ENCODE measurements at places on chromosomes 4 and X.

DNA sequence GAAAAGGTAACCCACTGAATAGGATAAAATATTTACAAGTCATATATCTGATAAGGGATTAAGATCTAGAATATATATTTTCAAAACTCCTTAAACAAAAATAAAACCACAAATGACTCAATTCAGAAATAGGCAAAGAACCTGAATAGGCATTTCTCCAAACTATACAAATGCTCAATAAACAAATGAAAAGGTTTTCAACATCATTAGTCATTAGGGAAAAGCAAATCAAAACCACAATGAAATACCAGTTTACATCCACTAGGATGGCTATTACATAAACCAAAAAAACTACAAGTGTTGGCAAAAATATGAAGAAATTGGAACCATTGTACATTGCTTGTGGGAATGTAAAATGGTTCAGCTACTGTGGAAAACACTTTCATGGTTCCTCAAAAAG, 167.0 kb upstream of the GALNT7 start:
- DNase-seq = no peak

- DNase-seq = no peak
These were observed 34.7 kb upstream of the ENPP6 start for GRCh38 chr4:184252136-184253071.

GRCh38 chrX:56789518-56790070, 60.6 kb downstream of the NBDY start:
- no peak for DNase-seq

- no peak for DNase-seq
These were observed 499 bp upstream of the NFXL1 start for GRCh38 chr4:47914926-47915237.

DNA sequence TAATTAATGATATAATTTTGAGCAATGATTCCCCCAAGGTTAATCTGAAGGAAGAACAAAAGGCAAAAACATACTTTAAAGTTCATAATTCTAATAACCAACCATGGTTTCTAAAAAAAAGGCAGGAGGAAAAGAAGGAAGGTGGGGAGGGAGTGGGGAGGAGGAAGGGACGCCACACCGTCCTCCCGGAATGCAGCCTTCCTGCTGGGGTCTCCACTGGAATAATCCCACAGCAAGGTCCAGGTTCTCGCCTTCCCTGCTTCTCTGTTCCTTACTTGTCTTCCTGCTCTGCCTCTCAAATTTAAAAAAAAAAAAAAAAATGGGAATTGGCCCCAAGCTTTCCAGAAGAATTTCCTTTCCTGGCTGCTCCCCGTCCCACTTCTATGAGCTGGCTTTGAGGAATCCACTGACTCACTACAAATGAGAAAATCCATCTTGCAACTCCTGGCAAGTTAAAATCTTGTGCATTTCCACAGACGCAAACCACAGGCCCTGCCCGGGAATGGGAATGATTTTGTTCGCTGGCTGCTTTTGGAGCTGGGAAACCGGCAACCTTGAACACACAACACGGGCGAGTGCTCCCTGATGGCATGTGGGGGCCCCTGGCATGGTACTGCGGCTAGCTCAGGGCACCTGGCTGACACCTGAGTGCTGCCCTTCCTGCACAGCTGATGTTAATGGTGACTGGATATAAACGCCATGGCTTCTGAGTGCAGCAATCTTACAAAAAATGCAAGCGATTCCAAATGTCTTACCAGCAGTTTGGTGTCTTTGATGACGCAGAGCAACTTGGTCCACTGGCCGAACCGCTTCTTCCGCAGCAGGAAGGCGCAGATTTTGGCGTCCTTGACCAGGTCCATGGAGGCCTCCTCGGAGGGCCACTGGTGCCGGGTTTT, 97.0 kb downstream of the AFAP1 start:
- no peak for DNase-seq

GRCh38 chr4:47218631-47219030, 187.3 kb downstream of the GABRB1 start:
- DNase-seq = no peak

DNA sequence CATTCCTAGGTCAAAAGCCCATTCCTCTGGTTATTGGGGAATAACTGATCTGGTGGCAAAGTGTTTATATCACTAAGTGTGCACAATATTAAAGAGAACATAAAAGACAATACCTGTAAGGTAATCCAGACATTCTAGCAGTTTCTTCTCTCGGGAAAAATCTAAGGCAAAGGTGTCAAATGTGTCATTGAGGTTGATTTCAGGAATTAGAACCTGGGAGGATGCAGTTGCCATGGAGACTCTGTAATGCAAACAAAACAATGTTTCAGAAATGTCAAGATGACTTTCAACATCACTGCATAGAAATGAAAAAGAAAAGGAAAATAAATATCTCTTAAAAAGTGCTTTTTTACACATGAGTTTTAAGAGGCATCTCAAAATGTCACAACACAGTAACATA, 145.9 kb downstream of the MID1 start:
- no peak for DNase-seq

- no peak for DNase-seq
These were observed 189.1 kb upstream of the RBPJ start for GRCh38 chr4:26131711-26132110.

- DNase-seq = no peak
These were observed 240.0 kb downstream of the GPC3 start for GRCh38 chrX:133745349-133745748.

DNA sequence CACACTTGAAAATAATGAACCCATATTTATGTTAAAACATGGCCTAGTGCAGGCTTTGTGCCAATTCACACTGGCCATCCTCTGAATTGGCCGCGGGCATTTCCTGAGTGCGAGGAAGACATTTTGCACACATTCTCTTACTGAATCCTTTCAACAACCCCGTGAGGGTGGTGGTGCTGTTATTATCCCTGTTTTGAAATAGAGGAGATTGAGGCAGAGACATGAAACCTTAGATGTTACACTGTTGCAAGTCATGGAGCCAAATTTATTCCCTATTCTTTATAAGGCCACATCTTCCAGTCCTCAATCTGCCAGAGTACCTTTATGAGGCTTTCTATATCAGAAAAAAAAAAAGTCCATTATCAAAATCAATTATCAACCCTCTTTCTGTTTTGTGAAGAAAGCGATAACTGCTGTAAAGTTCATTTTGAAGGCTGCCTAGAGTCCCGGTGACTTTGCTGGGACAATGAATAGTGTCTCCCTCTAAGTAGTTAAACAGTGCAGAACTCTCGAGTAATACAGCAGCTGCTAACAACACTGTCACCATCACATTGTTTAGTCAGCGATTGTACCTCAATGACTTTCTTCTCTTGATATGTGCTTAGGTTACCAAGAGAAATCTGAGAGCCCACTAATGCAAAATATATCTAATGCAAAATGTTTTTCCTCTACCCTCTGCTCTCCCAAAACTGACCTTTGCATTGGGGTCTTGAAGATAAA, 242.3 kb upstream of the PPARGC1A start:
- no peak for DNase-seq

DNA sequence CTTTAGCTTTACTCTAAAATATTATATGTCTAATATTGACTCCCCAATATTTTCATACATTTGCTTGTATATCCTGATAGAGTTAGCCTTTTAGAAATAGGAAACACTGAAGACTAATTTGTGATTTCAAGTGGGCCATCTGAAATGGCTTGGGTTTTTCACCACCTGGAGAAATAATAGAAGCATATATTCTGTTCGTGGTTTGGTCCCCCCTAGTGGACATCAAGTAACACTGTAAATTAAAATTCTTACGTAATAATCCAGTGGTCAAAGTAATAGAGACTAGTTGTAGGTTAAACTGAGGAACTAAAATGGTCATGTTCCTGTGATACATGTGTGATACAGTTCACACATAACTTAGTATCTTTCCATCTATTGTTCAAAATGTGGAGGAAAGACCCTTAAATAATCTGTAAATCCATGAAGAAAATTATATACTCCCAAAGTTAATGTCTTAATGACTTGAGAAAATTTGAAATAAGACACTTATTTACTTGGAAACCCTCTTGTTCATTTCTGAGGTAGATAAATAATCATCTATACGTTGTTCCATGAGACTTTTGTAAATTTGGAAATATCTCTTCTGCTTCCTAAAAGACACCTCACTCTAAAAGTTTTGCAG, 79.8 kb upstream of the SMARCAD1 start:
- no peak for DNase-seq

DNA sequence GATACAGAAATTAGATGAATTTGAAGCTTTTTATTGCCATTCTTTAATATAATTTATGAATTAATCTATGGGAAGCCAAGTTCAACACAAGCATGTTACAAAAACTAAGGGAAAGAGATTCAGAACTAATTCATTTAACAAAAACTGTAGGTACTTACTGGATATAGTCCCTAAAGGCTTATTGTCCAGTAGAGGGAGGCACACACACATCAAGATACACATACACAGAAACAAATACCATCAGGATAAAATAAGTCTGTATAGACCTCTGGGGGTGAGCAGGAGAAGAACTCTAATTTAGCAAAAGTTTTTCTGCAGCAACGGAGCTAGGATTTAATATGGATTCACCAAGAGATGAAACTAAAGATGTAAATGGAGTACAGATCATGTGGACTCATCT, 83.0 kb upstream of the IL13RA1 start:
- no peak for DNase-seq

DNA sequence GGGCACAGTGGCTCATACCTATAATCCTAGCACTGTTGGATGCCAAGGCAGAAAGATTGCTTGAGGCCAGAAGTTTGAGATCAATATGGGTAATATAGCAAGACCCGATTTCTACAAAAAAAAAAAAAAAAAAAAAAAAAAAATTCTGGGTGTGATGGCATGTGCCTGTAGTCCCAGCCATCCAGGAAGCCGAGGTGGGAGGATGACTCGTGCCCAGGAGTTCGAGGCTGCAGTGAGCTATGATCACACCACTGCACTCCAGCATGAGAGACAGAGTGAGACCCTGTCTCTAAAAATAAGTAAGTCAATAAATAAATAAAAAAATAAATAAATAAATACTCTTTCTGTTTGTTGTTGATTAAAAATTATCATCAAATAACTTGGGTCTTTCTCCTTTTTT, 62.4 kb upstream of the BMPR1B start:
- no peak for DNase-seq

GRCh38 chr4:25856756-25857155, 6.0 kb downstream of the SEL1L3 start:
- DNase-seq = no peak

- DNase-seq = no peak
These were observed at the start of gene TCEAL5 for GRCh38 chrX:103276581-103277002. TSS of gene TCEAL5 (minus strand) at chrX:103276750. CDS start at chrX:103274563, 2,187 bp downstream.

- no peak for DNase-seq
These were observed 537.3 kb upstream of the FTHL17 start for GRCh38 chrX:31609130-31609529.

DNA sequence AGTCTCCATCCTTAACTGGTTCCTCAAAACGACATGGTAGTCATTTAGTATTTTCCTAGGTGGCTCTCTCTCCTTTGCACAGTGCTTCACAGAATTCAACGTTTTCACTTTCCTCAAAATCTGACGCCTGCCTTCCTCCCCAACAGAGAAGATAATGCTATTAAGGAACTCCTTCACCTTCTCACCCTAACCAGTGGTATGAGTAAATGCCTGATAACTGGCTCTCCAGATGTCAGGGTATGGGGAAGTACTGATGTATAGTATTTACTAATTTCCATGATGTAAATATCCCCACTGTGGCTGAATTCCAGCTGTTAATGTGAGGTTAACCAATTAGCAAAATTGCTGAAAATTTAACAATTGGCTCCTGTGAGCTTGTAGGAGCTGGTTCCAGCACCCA, 28.8 kb upstream of the NSUN7 start:
- no peak for DNase-seq

DNA sequence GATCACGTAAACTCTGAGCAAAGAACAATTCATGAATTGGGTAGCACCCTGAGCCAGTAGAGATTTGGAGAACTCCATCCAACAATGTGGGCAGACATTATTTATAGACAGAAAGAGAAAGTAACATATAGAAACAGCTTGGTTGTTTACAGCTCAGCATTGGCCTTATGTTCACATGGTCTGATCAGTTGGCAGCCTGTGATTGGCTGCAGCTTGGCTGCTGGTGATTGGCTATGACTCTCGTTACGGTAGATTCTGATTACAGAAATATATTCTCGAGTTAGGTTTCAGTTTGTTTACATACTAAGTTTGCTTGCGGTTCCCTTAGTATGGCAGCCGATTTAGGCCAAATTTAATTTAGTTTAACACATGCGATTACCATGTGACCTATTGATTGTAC, 663.4 kb downstream of the RAPGEF2 start:
- DNase-seq = no peak

GRCh38 chrX:136318156-136318555, 17.4 kb downstream of the ADGRG4 start:
- no peak for DNase-seq

GRCh38 chrX:1321674-1322073, 14.9 kb upstream of the IL3RA start:
- DNase-seq = no peak

GRCh38 chr4:121953860-121954259, 2.0 kb upstream of the TRPC3 start:
- no peak for DNase-seq

DNA sequence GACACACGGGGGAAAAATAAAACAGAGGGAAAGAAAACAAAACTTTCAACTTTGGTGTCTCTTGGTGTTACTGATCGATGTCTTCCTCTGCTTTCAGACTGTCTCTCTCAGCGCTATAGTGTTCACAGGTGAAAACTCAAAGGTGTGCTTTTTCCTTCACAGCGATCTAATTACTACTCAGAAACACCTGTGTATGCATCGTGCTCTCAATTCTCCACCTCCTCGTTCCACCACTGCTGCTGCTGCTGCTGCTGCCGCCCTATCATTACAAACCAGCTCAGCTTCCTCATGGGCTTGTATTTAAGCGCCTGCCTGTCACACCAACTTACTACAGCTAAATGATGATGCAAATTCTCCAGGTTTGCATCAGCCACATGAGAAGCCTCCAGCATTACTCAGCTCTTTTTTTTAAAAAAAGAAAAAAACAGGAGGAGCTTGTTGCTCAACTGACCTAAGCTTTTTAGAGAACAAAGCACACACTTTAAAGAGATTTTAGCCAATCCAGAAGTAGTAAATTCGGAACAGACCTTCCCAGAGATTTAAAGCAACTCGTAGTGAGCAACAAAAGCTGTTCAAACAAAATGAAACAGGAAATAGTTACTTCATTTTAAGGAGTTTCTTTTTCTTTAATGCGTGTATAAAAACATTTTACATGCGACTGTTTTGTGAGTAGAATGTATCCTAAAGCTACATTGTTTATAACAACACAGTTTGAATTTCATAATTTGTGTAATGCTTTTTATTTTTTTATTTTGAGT, at the start of gene SLC7A11:
Gene SLC7A11, minus strand, starts transcription at position 274 of the 758 bp plus-strand sequence. CDS start 280 bp downstream, outside the sequence.
- no peak for DNase-seq

- no peak for DNase-seq
These were observed 2.1 kb upstream of the DHRSX start for GRCh38 chrX:2502668-2503519.

GRCh38 chr4:26015133-26015651, 101.2 kb downstream of the SMIM20 start:
- no peak for DNase-seq

GRCh38 chr4:117093571-117093970, 8.2 kb upstream of the TRAM1L1 start:
- no peak for DNase-seq

DNA sequence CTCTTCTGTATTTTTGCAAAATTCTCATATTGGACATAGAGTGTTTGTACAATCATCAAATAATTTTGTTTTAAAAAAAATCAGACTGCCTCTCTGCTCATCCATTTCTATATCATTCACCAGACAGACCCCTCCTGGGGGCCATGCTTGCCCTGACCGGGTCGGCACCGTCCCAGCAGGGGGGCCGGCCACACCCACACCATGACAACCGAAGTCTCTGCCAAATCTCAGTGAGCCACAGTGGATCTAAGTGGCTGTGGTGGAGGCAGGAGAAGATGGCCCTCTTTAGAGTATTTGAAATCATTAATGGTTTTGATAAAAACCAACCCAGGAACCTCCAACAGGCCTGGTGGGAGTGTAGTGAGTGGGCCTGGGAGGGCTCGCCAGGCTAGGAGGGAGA, 66.9 kb upstream of the ADRA2C start:
- DNase-seq = no peak

Data from stimulated activated CD8-positive, alpha-beta memory T cell treated with anti-CD3 and anti-CD28 coated beads, Interleukin-15, amount 100 ng/mL, for 24 hours (primary cell).